ENCODE measurements at places on chromosomes 3 and 15.

- DNase-seq, result no peak
Observed at GRCh38 chr3:65252266-65252665, 564.5 kb upstream of the ADAMTS9 start.

DNA sequence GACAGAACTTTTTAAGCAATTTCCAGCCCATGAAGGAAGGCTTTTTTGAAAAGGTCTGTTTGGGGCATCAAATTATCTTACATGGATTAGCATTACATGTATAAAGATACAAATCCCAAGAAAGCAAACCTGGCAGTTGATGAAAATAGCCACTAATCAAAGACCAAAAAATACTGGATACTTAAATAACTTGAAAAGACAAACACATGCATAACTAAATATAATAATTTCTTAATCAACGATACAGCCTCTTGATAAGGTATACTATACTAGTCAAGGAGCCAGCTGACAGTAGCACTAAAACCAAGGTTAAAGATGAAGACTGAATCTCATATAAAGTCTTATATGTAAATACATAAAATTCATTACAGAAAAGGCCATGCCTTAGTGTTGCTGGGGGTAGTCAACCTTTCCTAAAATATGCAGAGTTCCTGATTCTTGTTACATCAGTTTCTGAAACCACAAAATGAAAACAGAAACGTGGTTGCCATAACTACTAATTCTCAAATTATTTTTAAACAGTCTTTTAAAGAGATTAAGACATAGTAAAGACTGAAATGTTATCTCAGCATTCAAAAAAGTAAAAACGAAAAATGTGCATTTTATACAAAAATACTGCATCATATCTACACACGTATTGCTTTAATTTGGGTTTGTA lies 2.0 kb downstream of the ANKRD28 start:
- DNase-seq, result no peak

DNA sequence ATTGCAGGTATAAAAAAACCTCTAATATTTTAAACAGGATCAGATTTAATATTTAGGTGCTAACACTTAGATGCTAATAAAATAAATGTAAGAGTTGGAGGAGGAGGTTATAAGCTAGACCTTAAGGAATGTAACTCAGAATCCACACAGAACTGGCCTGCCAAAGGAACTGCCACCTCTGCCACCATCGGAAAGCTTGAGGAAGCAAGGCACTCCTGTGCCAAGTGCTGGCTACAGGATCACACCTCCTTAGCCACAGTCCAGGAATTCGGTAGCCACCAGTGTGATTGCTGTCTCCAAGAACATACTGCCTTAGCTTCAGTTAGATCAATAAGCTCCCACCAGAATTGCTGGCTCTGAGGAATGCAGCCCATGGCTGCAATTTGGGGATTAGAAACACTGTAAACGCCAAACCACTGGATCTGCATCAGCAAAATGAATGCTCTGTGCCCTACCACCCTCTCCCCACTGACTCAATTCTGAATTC lies 58.0 kb downstream of the FRMD5 start:
- no peak for DNase-seq

DNA sequence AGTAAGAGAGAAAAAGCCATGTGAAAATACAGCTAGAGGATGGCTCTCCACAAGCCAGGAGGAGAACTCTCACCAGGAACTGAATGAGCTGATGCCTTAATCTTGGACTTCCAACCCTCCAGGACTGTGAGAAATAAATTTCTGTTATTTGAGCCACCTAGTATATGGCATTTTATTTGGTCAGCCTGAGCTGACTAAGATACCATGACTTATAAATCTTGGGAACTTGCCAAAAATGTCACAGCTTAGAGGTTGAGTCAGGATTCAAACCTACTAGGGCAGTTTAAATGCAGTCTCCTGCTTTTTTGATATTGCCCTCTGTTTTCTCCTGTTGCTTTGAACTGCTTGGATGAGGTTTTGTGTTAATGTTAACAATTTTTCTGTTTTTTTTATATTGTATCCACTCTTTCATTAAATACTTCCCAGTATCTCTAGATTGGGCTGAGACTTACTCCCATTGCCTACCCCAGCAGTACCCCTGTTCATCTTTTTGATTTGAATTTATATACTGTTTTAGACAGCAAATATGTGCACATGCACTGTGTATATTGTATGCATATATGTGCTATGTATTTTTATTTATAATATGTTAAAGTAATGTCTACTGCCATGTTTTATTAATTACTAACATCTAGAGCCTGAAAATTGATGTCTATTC lies 1223.2 kb downstream of the OTOL1 start:
- no peak for DNase-seq

DNA sequence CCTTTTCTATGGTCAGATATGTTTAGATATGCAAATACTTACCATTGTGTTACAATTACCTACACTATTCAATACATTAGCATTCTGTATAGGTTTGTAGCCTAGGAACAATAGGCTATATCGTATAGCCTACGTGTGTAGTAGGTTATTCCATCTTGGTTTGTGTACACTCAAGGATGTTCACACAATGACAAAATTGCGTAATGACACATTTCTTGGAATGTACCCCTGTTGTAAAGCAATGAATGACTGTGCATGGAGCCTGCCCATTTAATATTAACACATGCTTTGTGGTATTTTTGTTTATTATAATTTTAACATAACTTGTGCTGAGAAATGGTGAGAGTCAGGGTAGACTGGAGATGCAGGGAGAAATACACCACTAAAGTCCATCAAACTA lies 154.9 kb downstream of the LEKR1 start:
- no peak for DNase-seq

DNA sequence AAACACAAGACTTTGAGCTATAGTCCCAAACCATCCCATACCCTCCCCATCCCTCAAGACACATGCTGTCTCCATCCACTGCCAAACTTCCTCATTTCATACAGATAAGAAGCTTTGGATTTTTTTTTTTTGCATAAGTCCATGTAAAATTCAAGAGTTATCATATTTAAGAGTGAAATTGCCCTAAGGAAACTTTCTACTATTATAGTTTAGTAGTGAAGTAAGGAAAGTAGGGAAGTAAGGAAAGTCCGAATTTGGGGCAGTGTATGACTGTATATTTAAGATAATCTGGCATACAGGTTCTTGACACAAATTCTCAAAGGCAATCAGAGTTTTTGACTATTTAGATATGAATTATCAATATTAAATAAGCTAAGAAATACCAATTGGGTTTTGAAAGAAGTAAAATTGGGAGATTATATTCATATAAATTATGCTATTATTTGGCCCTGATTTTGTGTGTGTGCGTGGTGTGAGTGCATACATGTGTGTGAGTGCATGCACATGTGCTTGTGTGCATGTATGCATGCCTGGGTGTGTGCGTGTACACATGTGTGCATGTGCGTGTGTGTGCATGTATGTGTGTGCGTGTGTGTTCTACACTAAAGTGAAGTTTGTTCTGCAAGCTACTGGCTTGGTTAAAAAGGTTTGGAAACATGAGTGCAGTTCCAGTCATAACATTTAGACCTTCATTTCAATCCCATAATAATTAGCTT lies 83.6 kb upstream of the MBNL1 start:
- no peak for DNase-seq

GRCh38 chr3:4771243-4771642 lies 208.0 kb upstream of the BHLHE40 start:
- no peak for DNase-seq

DNA sequence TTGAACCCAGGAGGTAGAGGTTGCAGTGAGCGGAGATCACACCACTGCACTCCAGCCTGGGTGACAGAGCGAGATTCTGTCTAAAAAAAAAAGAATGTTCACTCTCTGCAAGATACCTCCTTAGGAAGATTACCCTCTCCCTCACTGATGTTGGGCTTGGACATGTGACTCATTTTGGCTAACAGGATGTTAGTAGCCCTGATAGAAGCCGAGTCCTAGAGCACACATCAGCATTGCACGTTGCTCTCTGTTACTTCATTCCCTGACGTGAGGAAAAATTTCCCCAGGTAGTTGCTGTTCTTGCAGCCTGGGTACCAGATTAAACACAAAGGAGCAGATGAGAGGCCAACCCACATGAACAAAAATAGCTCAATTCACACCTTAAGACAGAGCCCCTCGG lies 78.1 kb upstream of the PRICKLE2 start:
- no peak for DNase-seq

- no peak for DNase-seq
Observed at GRCh38 chr3:67650084-67650483, 4.3 kb downstream of the SUCLG2 start.

GRCh38 chr3:88013592-88013991 lies 45.2 kb downstream of the CGGBP1 start:
- DNase-seq, result no peak

GRCh38 chr3:47985381-47985780 lies 30.8 kb downstream of the MAP4 start:
- no peak for DNase-seq

DNA sequence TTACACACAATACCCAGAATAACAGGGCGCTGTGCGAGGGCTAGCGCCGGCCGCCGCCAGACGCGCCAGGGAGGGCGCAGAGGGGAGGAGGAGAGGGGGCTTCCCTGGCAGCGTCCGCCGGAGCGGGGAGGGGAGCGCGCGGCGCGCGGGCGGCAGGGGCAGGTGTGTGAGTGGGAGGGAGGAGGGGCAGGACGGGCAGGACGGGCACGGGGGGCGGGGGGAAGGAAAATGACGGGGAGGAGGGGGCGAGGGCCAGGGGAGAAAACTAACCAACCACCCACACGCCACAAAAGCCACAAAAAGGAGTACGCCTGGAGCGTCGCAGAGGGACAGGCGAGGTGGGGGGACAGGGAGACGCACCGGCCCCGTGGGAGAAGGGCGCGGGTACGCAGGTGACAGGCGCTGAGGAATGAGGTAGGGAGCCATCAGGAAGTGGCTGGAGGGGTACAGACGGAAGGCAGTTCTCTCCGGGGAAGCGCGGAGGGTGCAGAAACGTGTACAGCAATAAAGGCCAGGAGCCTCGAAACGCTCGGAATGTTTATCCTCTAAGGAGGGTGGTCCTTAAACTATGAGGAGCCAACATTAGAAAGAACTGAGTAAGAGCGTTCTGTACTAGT lies 610 bp upstream of the SATB1 start:
- peak; percentile 35 for DNase-seq

GRCh38 chr3:99651531-99651930 lies 13.1 kb downstream of the COL8A1 start:
- DNase-seq, result no peak

DNA sequence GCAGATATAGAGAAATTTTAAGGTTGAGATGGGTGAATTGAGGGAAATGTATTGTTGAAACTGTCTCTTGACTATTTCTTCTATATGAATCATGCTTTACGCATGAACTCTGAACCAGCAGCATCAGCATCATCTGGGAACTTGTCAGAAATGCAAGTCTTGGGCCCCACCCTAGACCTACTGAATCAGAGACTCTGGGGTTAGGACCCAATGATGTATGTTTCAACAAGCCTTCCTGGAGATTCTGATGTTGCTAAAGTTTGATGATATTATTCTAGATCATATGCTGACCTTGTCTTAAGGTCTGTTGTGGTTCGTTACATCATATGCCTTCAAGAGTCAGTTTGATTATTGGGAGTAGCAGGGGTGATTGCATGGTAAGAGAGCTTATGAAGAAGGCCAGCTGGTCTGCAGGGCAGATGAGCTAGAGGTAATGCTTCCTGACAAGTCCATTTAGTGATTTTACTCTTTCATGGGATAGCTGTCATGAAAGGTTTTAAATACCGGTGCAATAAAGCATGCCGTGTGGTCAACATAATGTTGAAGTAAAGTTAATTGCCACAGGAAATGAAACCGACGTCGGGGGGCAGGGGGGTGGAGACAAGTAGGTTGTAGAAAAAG lies 152.4 kb upstream of the MRPL3 start:
- no peak for DNase-seq

GRCh38 chr15:39125904-39126303 lies 455.0 kb upstream of the THBS1 start:
- no peak for DNase-seq

DNA sequence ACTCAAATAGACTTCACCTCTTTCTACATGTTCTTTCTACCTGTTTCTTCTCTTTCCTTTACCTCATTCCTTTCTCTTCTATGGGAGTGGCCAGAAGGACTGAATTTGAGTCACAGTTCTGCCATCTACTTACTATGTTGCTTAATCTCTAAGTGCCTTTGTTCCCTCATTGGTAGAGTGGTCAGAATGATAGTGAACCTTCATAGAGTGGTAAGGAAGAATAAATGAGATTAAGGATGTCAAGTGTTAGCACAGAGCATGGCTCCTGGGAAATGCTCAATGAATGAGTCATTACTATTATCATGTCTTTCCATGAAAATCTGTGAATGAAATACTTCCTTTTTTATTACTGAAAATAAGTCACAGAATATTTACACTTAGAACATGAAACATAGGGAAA lies 17.5 kb downstream of the TMEM207 start:
- no peak for DNase-seq
